ENCODE measurements at places on chromosomes 7 and 10. TPM values are rescaled to one million over a fixed set of nuclear protein-coding genes. Genes with fewer than 3 reads are reported as not detected.

GNGT1 gene
- total RNA-seq: not detected

SPDYE11 gene
- total RNA-seq: not detected

LAMB4 gene
- 0.37 TPM for total RNA-seq

AGBL3 gene
- total RNA-seq: 1.3 TPM

LDB3 gene
- total RNA-seq: 0.04 TPM

MORN4 gene
- total RNA-seq: 7.3 TPM

OR13A1 gene
- total RNA-seq: not detected

GIMAP6 gene
- total RNA-seq: not detected

HPS1 gene
- 28.2 TPM for total RNA-seq

C7orf33 gene
- not detected for total RNA-seq

GPR158 gene
- total RNA-seq: 0.06 TPM

HDAC9 gene
- 0.29 TPM for total RNA-seq

FOXP2 gene
- total RNA-seq: not detected

NUTM2E gene
- total RNA-seq: 0.39 TPM

GIMAP7 gene
- not detected for total RNA-seq

UNC5B gene
- 0.87 TPM for total RNA-seq

TMEM176B gene
- 0.16 TPM for total RNA-seq

CTAGE4 gene
- not detected for total RNA-seq

AMPH gene
- not detected for total RNA-seq

GPR15LG gene
- not detected for total RNA-seq

TLX1 gene
- not detected for total RNA-seq

SUN3 gene
- not detected for total RNA-seq

LEP gene
- total RNA-seq: not detected

VSIR gene
- total RNA-seq: 32.7 TPM

LIPN gene
- total RNA-seq: not detected

ADAMTS14 gene
- total RNA-seq: 0.09 TPM

LRRC4 gene
- not detected for total RNA-seq

SLC18A2 gene
- total RNA-seq: 0.05 TPM

NUTM2D gene
- total RNA-seq: 1.5 TPM

GSDME gene
- total RNA-seq: 35.6 TPM

HSPA12A gene
- 14.2 TPM for total RNA-seq

RSPH10B gene
- total RNA-seq: 0.09 TPM

PSMG3 gene
- total RNA-seq: 107 TPM

DLX5 gene
- not detected for total RNA-seq

SNCG gene
- 6.6 TPM for total RNA-seq

ZNF425 gene
- total RNA-seq: 1.0 TPM

CDC14C gene
- total RNA-seq: not detected

CH25H gene
- not detected for total RNA-seq

ZNF107 gene
- 2.3 TPM for total RNA-seq

TRPV5 gene
- total RNA-seq: not detected

DPP6 gene
- not detected for total RNA-seq

EXOSC1 gene
- total RNA-seq: 53.7 TPM

MCM10 gene
- 25.2 TPM for total RNA-seq

CREM gene
- 32.5 TPM for total RNA-seq

BRAF gene
- total RNA-seq: 8.0 TPM

GRID1 gene
- total RNA-seq: 0.38 TPM

MSMB gene
- total RNA-seq: not detected

ADCY1 gene
- 2.5 TPM for total RNA-seq

EMX2 gene
- total RNA-seq: not detected

ACTA2 gene
- total RNA-seq: 22.0 TPM

DYDC1 gene
- total RNA-seq: not detected

NRF1 gene
- 12.3 TPM for total RNA-seq

ENTPD1 gene
- 0.05 TPM for total RNA-seq

XRCC2 gene
- total RNA-seq: 6.9 TPM

TAS2R16 gene
- total RNA-seq: not detected

Measured in A549 treated with DMSO at 1 μM for 4 hours (cell line).